Natural killer cell (primary cell): ENCODE measurements at places on chromosomes 7 and 10.

DNA sequence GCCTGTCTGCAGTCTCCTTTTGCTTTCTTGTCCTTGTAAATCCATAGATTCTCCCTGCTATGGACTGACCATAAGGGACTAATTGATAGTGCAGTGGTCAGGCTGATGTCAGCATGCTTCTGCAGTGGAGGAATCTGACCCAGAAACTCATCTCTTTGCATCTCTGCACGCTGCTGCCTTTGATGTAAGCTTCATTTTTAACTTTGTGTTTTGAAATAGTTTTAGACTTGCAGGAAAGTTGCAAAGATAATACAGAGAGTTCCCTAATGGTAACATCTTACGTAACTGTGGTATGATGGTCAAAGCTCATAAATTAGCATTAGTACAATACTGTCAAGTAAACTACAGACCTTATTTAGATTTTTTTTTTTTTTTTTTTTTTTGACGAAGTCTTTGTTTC is 89.6 kb downstream of the GALNT17 start:
- no peak for DNase-seq
- H3K27ac ChIP-seq: no peak overlapping the region
- no peaks in the 10 kb centered on the region for H3K27me3 ChIP-seq
- H3K36me3 ChIP-seq: no peaks in the 10 kb centered on the region
- H3K4me1 ChIP-seq: no peaks in the 10 kb centered on the region
- H3K4me3 ChIP-seq: no peak overlapping the region

- no peaks in the 10 kb centered on the region for H3K27me3 ChIP-seq
- no peaks in the 10 kb centered on the region for H3K36me3 ChIP-seq
- no peak for DNase-seq
- no peak overlapping the region for H3K4me3 ChIP-seq
- no peaks in the 10 kb centered on the region for H3K4me1 ChIP-seq
- no peak overlapping the region for H3K27ac ChIP-seq
Measured at GRCh38 chr7:3910054-3910453, 609.0 kb downstream of the SDK1 start.

- no peak overlapping the region for H3K27ac ChIP-seq
- DNase-seq: no peak
- H3K4me3 ChIP-seq: no peak overlapping the region
Measured at GRCh38 chr7:90766814-90767564, 170.9 kb downstream of the CDK14 start.

- no peaks in the 10 kb centered on the region for H3K4me1 ChIP-seq
- no peak for DNase-seq
- no peak overlapping the region for H3K27ac ChIP-seq
- no peak overlapping the region for H3K4me3 ChIP-seq
Measured at GRCh38 chr10:113843972-113844485, 9.9 kb downstream of the DCLRE1A start.

DNA sequence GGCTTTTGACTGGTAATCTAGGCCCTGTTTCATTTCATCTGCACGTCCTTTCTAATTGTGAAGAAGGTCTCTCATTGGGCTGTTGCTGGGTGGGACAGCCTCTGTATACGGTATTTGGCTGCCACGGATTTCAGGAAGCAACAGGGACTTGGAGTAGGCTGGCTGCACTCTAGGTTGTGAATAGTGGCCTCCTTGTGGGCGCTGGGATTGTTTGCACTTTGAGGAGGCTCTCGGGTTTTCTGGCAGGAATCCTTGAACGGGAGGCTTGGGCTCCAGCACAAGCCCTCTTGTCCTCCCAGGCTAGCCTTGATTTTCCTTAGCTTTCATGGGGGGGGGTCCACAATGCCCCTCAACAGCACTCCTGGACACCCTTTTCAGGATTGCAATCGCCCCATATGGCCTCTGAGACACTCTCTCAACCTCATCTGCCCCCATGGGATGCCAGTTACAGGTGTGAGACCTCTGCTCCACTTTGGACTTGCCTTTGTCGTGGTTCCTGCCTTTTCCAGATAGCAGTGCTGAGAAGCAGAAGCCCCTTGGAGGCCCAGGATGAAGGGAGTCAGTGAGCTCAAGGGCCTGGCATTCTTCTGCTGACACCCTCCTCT is 33.9 kb upstream of the ZNF273 start:
- no peaks in the 10 kb centered on the region for H3K27me3 ChIP-seq
- H3K4me3 ChIP-seq: no peak overlapping the region
- H3K27ac ChIP-seq: no peak overlapping the region
- DNase-seq: no peak

DNA sequence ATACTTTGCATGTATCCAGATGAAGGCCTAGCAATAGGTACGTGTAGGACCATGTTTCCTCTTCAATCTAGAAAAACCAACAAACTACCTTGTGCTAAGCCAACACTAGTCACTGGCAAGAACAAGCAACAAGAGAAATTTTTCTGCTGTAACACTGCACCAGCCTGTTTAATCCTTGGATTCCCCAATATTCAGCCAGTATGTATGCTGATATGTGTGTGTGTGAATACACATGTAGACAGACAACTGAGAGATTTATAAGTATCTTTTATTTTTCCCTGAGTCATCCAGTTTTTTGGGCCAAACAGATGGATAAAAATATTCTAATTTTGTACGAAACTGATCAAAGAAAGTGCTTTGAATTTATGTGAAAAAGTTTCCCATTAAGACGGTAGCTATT is 26.2 kb downstream of the GLI3 start:
- no peak overlapping the region for H3K4me3 ChIP-seq
- H3K36me3 ChIP-seq: no peaks in the 10 kb centered on the region
- H3K27me3 ChIP-seq: no peaks in the 10 kb centered on the region
- DNase-seq: no peak
